ENCODE measurements at places on chromosomes 1 and 21.

DNA sequence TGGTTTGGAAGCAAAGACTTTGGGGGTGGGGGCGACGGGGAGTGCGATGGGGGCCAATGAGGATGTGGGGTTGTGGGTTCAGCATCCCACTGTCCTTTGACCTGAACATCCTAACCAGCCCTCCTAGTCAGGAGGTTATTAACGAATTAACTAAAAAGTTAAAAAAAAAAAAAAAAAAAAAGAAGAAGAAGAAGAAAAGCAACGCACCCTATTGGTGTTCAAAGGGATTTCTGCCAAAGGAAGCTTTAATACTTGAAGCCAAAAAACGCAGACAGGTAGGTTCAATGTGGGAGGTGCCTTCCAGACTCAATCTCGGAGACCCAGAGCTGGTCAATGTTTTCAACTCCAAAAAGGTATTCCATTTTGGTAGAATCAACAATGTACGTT is 2.2 kb downstream of the CLIC6 start:
- no peak for DNase-seq

DNA sequence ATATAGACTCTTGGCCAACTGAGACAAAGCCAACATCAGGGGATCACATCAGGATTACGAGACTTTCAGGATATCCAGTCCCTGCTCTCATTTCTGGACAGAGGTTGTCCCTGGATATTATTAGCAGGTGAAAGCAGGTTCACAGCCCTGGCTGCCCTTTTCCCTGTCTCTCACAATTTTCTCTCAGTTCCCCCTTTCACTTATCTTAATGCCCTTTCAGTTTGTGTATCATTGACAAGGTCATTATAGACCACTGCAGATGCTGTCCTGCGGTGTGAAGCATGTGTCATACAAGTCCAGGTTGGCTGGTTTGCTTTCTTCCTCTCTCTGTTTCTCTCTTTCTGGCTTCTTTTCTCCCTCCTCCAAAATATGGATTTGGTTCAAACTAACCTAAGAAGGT is 2.1 kb upstream of the KLHDC9 start:
- DNase-seq = no peak

DNA sequence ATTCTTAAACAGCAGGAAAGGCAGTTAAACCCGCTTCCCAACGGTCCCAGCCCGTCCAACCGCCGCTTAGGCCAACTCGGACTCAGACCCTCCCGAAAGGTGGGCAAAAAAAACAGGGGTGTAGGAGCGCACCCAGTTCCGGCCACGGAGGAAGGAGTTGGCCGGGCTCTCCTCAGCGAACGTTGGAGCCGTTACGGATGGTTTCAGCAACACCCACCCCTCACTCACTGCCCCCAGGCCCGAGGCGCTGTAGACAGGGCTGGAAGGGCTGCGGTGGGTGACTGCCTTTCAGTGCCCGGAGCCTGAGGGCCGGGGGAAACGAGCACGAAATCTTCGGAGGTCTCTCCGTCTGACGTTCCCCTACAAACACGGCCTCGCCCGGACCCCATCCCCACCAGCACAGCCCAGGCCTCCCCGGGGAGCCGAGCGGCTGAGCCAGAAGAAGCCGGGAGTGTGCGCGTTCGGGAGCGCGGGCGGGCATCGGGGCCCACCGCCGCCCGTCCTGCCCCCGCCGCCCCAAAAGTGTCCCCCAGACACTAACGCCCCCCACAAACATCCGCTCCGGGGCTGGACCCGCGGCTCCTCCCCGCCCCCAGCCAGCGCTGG is 1.3 kb downstream of the KDM5B start:
- DNase-seq = peak; percentile 10

GRCh38 chr1:197807739-197808453 is 32.6 kb upstream of the DENND1B start:
- no peak for DNase-seq

DNA sequence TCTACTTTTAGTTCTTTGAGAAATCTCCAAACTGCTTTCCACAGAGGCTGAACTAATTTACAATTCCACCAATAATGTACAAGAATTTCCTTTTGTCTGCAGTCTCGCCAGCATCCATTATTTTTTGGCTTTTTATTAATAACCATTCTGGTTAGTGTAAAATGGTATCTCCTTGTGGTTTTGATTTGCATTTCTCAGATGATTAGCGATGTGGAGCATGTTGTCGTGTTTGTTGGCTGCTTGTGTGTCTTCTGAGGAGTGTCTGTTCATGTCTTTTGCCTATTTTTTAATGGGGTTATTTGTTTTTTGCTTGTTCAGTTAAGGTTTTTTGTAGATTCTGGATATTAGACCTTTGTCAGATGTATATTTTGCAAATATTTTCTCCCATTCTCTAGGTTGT is 131.5 kb downstream of the MAST2 start:
- no peak for DNase-seq

DNA sequence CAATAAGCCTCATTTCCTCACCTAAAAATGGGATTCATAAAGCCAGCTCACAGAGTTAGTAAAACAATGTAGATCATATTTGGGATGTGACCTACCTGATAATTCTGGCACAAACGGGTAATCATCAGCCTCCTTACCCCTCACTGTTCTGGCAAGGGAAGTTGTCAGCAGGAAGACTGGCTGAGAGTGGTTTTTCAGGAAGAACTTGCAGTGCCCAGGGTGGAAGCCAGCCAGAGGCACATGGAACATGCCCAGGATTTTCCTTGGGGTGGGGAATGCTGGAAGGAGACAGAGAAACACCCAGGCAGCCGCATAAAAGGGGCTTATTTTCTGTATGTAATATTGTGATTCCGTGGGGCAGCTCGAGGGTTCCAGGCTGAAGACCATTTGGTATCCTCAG is 7.7 kb upstream of the SLC5A9 start:
- DNase-seq = no peak

- DNase-seq = no peak
Measured at GRCh38 chr1:11794446-11795237, 11.1 kb downstream of the MTHFR start.

DNA sequence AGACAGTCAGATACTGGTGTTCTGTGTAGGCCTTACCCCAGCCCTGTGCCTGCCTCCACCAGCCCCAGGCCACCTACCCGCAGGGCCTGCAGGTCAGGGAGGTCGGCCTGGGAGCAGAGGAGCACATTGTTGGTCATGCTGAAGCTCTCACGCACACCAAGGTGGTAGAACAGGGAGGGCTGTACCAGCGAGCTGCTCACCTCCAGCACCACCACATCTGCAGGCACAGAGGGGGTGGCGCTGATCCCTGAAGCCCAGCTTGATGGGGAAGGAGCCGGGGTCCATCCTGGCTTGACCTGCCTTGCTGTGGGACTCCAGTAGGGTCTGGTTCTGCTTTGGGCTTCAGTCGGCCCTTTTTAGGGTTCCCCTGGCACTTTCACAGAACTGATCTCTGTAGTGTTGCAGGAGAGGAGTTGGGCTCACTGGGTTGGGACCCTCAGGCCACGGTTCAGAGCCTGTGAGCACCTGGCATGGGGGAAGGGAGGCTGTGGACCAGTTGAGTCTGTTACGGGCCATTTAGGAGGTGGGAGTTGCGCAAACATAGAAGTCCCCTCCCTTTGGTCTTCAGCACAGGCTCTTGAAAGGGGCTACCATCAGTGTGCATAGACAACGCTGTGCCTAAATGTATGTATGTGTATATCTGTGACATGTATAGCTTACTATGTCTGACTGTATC is 1.9 kb downstream of the MAP3K6 start:
- no peak for DNase-seq

Measured in stimulated activated CD4-positive, alpha-beta T cell treated with anti-CD3 and anti-CD28 coated beads, Interleukin-15, amount 100 ng/mL, for 1 hour (primary cell).